ENCODE measurements at places on chromosomes 6 and 20. TPM values are rescaled to one million over a fixed set of nuclear protein-coding genes. Genes with fewer than 3 reads are reported as not detected.

The METTL24 gene
- not detected for total RNA-seq

The POU5F1 gene
- not detected for total RNA-seq

The NOP56 gene
- 216 TPM for total RNA-seq

The ETV7 gene
- total RNA-seq = not detected

The NKX2-4 gene
- total RNA-seq = not detected

The ACTR5 gene
- total RNA-seq = 9.4 TPM

The OTOR gene
- total RNA-seq = not detected

The PRND gene
- total RNA-seq = not detected

The ZSCAN16 gene
- total RNA-seq = 6.4 TPM

The CRYBG1 gene
- total RNA-seq = 18.0 TPM

- DNase-seq = no peak
Observed at GRCh38 chr6:81750200-81750599, 2.3 kb downstream of the TENT5A start.

DNA sequence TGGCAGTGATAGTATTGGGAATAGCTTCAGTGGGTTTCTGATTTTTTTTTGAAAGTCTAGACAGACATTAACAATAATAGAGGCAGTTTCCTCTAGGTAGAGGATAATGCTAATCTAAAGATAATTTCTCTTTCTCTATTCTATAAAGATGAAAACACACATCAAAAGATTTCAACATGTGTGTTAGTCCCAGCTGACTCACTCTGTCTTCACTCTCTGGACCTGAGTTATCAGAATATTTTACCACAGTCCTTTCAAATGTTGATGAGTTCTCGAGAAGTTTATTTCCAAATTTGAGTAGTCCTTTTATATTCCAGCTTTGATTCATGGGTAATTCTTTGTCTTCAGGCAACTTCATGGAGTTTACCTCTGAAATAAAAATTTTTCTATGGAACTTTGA is 17.1 kb downstream of the RPRD1B start:
- no peak for DNase-seq

DNA sequence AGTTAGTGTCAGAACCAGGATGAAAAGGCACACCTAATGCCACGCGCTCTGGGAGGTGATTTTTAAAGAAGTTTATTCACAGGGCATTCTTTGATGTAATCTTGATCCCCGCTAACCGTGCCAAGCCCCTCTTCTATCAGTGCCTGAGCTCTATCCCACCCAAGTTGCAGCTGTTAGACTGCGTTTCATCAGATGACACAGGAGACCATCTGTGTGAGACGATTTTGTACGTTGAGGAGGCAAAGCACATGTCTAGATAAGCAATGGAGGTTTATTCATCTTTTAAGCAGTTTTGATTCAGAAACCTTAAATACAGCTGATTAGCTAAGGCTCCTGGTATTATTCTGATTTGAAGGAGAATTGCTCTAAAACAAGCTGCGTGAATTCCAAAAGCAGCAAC is 18.6 kb downstream of the RNASET2 start:
- DNase-seq = no peak

DNA sequence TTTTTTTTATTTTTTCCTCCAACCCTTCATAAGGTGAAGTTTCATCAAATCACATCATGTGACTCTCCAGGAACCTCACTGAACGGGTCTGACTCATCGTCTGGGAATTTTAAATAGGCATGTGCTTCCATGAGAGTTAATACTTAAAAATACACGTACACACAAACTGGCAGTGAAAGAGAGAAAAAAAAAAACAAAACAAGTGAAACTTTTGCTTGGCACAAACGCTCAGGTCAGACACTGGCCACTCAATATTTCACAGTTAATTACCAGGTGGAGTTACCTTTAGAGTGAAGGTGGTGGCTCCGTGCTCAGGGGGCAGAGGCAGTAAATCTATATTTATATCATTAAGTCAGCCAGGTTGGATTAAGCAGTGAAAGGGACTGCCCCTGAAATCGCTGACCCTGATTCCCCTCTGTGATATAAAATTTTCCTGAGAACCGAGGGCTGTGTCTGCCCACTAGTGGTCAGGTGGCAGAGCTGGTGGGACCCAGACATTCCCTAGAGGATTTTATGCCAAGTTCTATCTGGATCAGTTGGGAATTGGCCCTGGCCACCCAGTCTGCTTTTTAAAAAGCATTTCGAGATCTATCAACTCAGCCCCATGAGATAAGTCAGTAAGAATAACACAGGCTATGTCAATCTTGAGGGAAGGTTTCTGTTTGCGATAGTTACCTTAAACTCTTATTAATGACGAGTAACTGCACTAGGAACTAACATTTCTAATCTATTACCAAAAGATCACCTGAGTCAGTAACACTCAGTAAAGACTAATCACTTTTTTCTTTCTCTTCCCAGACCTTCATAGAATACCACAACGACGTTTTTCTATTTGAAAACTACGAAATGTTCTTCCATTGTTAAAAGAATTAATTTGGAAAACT is 259.1 kb downstream of the HDGFL1 start:
- DNase-seq = no peak

DNA sequence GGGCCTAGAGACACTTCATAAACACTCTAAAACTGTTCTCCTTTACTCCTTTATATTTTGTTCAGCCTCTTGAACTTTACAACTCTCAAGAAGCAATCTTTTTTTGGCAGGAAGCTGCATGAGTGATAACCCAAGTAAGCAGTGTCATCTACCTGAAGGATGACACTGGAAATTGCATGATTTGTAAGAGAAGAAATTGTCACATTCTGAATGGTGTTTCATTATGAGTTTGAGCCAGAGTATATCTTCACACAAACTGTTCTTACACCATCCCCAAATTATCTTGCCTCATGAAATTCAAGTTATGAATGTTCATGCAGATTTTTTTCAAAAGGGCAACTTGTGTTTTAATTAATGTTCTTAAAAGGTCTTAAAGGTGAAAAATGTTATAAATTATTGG is 799.3 kb downstream of the TBC1D32 start:
- DNase-seq = no peak

DNA sequence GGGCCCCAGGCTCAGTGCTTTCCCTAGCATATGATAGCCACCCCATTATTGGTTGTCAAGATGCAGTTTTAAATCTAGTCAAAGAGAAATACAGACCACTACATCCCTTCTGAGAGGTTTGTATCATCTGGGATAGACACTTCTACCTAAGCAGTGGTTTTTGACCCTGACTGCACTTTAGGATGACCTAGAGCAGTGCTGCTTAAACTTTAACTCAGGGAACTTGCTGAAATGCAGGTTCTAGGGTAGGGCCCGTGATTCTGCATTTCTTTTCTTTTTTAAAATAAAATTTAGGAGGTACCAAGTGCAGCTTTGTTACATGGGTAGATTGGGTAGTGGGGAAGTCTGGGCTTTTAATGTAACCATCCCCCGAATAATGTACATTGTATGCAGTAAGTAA is 18.7 kb downstream of the TM9SF4 start:
- DNase-seq = no peak

DNA sequence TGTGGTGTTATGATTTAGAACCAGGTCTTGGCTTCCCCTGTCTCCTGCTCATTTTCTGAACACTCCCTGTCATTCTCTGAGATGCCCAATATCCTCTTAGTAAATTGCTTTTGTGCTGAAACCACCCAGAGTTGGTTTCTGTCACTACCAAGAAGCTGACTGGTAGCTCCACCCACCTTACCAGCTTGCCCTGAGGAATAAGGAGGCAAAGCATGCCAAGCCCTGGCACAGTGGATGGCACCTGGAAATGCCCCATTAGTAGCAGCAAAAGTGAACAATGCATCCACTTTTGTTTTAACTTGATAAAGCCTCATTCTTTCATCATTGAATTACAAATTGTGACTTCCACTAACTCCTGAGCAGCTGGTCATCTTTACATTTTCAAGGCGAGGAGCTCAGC is 157.7 kb downstream of the CDC5L start:
- DNase-seq = no peak

- no peak for DNase-seq
Observed at GRCh38 chr6:106460481-106460880, 100.0 kb downstream of the CRYBG1 start.

GRCh38 chr20:62138204-62138543 is 5.0 kb downstream of the PSMA7 start:
- DNase-seq = no peak

DNA sequence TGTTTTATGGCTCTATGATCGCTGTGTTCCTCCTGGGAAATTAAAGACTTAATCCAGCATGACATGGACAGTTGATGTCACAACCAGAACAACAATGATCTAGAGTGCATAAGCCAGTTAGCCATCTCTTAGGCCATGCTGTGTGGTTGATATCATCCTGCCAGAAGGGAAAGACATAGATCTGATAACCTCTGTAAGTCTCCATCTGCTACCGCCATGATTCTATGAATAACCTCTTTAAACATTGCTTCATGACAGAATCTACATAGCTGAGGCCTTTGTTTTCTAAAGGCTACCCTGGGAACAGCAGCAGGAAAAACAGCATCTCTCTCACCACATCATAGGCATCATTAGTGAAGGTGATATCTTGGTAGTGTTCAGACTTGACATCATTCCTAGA is 117.6 kb upstream of the PHACTR1 start:
- no peak for DNase-seq

GRCh38 chr20:19222520-19223040 is 10.1 kb downstream of the SLC24A3 start:
- DNase-seq = no peak

DNA sequence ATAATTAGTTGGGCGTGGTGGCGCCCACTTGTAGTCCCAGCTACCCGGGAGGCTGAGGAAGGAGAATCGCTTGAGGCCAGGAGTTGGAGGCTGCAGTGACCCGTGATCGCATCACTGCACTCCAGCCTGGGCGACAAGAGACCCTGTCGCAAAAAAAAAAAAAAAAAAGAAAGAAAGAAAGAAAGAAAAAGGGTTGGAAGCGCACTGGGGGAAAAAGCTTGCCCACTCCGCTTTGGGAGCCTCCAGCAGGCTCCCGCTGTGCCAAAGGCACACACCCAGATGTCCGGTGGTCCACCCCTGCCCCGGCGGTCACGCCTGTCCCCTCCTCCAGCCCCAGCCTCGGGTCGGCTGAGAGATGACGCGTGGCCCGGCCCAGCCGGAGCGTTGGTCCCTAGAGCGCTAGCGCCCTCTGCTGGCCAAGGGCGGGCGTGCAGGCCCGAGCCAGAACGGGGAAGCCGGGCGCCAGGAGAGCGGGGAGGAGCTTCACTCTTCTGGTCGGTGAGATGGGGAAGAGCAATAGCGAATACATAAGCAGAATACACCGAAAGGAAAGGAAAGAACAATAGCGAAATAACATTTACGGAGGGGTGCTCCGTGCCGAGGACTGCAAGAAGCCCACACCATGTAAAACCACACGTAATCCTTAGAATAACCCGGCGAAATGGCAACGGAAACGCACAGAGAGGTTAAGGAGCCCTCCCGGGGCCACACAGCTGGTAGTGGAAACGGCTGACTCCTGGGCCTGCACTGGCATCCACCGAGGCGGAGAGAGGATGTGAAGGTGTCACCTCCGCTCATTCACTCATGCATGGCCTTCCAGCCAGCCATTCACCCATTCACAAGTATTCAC is 41.7 kb downstream of the UBE2V1 start:
- peak; percentile 89 for DNase-seq

DNA sequence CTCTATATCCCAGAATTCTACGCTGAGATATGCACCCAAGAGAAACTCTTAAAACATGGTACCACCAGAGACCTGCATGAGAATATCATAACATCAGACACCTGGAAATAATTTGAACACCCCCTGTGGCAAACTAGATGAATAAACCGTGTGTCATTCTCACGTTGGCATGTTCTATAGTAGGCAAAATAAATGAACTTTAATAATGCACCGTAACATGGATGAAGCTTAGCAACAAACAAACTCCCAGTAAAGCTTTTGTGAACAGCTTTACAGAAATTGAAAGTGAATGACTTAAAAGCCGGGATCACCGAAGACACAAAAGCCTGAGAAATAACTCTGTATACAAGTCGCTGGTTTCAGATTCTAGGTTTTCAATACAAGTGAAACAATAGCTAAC is 1166.8 kb upstream of the CITED2 start:
- DNase-seq = no peak

GRCh38 chr6:33750244-33750991 is 3.7 kb upstream of the IP6K3 start:
- no peak for DNase-seq

GRCh38 chr6:44715925-44716324 is 328.4 kb downstream of the CDC5L start:
- DNase-seq = no peak

GRCh38 chr6:129686941-129687627 is 22.9 kb downstream of the ARHGAP18 start:
- peak; percentile 45 for DNase-seq

GRCh38 chr6:31474871-31475286 is 23.1 kb upstream of the MICB start:
- DNase-seq = no peak

DNA sequence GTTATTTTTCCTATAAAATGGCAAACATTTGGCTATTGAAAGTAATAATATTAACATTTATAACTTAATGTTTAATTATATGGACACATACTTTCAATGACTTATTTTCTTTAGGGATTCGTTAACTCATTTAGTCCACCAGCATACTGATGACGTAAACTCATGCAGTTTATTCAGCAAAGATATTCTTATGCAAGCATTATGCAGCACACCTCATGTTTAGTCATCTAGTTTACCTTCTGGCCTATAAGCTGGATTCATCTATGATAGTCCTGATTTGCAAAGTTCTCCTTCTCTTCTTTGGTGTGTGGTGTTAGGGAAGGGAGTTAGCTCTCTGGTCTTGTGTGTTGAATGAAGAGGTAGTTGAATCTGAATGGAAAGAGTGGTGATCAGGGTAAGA is 60.0 kb downstream of the OR2J2 start:
- DNase-seq = no peak

- no peak for DNase-seq
Observed at GRCh38 chr6:160357088-160357487, 8.9 kb downstream of the SLC22A3 start.

DNA sequence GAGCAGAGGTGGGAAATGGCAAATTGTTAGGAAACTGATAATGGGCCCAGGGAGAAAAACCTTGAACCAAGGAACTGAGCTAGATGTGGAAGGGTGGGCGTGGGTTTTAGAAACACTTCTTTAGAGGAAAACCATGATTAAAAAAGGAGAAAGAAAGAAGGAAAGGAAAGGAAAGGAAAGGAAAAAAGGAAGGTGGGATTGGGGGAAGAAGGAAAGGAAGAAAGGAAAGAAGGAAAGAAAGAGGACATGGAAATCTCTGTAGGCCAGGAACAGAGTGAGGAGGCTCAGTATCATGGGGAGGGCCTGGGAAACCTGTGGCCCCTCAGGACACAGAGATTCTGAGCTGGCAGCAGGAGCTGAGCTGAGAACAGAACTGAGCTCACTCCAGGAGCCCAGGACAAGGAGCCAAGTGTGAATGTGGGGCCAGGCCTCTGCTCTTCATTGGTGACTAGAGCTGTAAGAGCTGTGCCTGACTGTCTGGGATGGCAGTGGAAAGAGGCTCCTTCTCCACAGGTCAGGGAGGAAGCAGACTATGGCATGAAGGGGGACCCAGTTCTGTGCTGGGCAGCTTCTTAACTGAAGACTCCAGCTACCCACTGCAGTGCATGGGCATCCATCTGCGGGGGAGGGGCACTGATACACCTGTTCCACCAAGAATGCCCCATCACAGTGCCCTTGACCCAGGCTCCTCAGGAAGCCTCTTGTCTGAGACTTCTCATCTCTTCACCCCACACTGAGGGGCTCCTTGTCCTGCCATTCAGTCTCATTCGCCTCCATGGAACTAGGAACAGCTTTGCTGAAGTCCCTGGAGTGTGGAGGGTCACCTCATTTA is 116.1 kb upstream of the BACH2 start:
- DNase-seq = no peak

Measured in naive thymus-derived CD4-positive, alpha-beta T cell (primary cell).